Heart right ventricle (tissue), 16 donors: ENCODE measurements at places on chromosomes 3 and 15. TPM values are rescaled to one million over a fixed set of nuclear protein-coding genes. Genes with fewer than 3 reads are reported as not detected.

The WDR82 gene
- 74.7 TPM for total RNA-seq

The LRRC2 gene
- total RNA-seq: 103 TPM

The MORC1 gene
- total RNA-seq: not detected

The GOLGA6A gene
- total RNA-seq: not detected

The C2CD4B gene
- total RNA-seq: 6.2 TPM

The CFAP44 gene
- total RNA-seq: 2.0 TPM

The ZNF385D gene
- total RNA-seq: 6.0 TPM

The FETUB gene
- not detected for total RNA-seq

The ILDR1 gene
- total RNA-seq: not detected

The CCDC54 gene
- not detected for total RNA-seq

The KLF15 gene
- 34.0 TPM for total RNA-seq

The CADPS gene
- 19.2 TPM for total RNA-seq

The CHRNA5 gene
- total RNA-seq: 2.8 TPM

The GCSAM gene
- total RNA-seq: 0.28 TPM

The NOX5 gene
- total RNA-seq: 0.18 TPM

The RHCG gene
- not detected for total RNA-seq

The IL17RB gene
- total RNA-seq: 0.93 TPM

The GOLGA6D gene
- not detected for total RNA-seq

The GRIP2 gene
- 24.5 TPM for total RNA-seq

The IL17RE gene
- 0.53 TPM for total RNA-seq

The FRMD4B gene
- 20.3 TPM for total RNA-seq

The MCF2L2 gene
- total RNA-seq: 1.5 TPM

The GOLGA6L2 gene
- total RNA-seq: not detected

The TUSC7 gene
- total RNA-seq: not detected

The SPINK8 gene
- not detected for total RNA-seq

The CORO2B gene
- 4.5 TPM for total RNA-seq

The SLC2A2 gene
- total RNA-seq: not detected

The TMCO5A gene
- total RNA-seq: not detected

The UTS2B gene
- not detected for total RNA-seq

The SPSB4 gene
- total RNA-seq: 8.7 TPM

The GOLGA8J gene
- total RNA-seq: not detected

The GANC gene
- total RNA-seq: 17.9 TPM

The WDR5B gene
- 3.0 TPM for total RNA-seq

The GABRG3 gene
- total RNA-seq: not detected

The SLC25A38 gene
- total RNA-seq: 20.9 TPM

The KLHL40 gene
- total RNA-seq: 0.26 TPM

The TMEM207 gene
- total RNA-seq: not detected

The GPR62 gene
- 0.25 TPM for total RNA-seq

The SNTN gene
- not detected for total RNA-seq

The C15orf62 gene
- total RNA-seq: not detected

The CACNA1D gene
- 0.77 TPM for total RNA-seq

The SRP14 gene
- 228 TPM for total RNA-seq

The ATP13A5 gene
- total RNA-seq: not detected

The BSN gene
- total RNA-seq: 0.59 TPM

The CELSR3 gene
- total RNA-seq: 0.13 TPM

The PPP1R14D gene
- not detected for total RNA-seq

The TOPAZ1 gene
- not detected for total RNA-seq

The FSTL1 gene
- total RNA-seq: 346 TPM

The EBLN2 gene
- 1.4 TPM for total RNA-seq

The WNT5A gene
- 2.7 TPM for total RNA-seq

The ST3GAL6 gene
- 80.7 TPM for total RNA-seq

The CEMIP gene
- 0.12 TPM for total RNA-seq

The MELTF gene
- total RNA-seq: 4.7 TPM

The CFAP92 gene
- 0.68 TPM for total RNA-seq

The TLR9 gene
- 0.26 TPM for total RNA-seq

The PRICKLE2 gene
- 8.3 TPM for total RNA-seq
